A549 treated with ZK216348 at 1 μM for 4 hours (cell line): ENCODE measurements at places on chromosomes 11 and 22. TPM values are rescaled to one million over a fixed set of nuclear protein-coding genes. Genes with fewer than 3 reads are reported as not detected.

Gene RASSF10
- 1.6 to 4.3 TPM (median 3.4 TPM) in 5 replicates for total RNA-seq

Gene SPINDOC
- total RNA-seq: 32.2 to 59.0 TPM (median 48.7 TPM) in 5 replicates

Gene FAM83F
- total RNA-seq: not detected in 5 replicates

Gene GLB1L3
- total RNA-seq: not detected in 5 replicates

Gene DUSP8
- 0.88 to 1.6 TPM (median 1.0 TPM) in 5 replicates for total RNA-seq

Gene ASPHD2
- 0.75 to 1.5 TPM (median 1.2 TPM) in 5 replicates for total RNA-seq

Gene NUDT22
- total RNA-seq: 20.7 to 41.6 TPM (median 34.8 TPM) in 5 replicates

Gene OR52I2
- not detected in 5 replicates for total RNA-seq

Gene DKK3
- 15.4 to 22.3 TPM (median 18.2 TPM) in 5 replicates for total RNA-seq

Gene SAA1
- 0.58 to 1.2 TPM (median 0.89 TPM) in 5 replicates for total RNA-seq

Gene RIMBP3B
- total RNA-seq: 0.19 to 0.67 TPM (median 0.42 TPM) in 5 replicates

Gene OR2AG2
- not detected in 5 replicates for total RNA-seq

Gene CRY2
- total RNA-seq: 3.1 to 3.8 TPM (median 3.6 TPM) in 5 replicates

Gene POU2AF3
- total RNA-seq: 0.57 to 1.2 TPM (median 1.2 TPM) in 5 replicates

Gene MRGPRE
- total RNA-seq: 0.09 to 0.17 TPM (median 0.14 TPM) in 3 of 5 replicates, not detected in the others

Gene IL10RA
- 0.06 to 0.09 TPM in 2 of 5 replicates, not detected in the others for total RNA-seq

Gene TBX10
- not detected in 5 replicates for total RNA-seq

Gene BAIAP2L2
- total RNA-seq: 4.8 to 7.5 TPM (median 5.9 TPM) in 5 replicates

Gene ZNF280B
- total RNA-seq: 0.74 to 1.9 TPM (median 1.5 TPM) in 5 replicates

Gene DENND6B
- 1.6 to 4.3 TPM (median 3.6 TPM) in 5 replicates for total RNA-seq

Gene OR8G5
- not detected in 5 replicates for total RNA-seq

Gene PLXNB2
- 62.3 to 128 TPM (median 115 TPM) in 5 replicates for total RNA-seq

Gene PLAAT5
- total RNA-seq: not detected in 5 replicates

Gene UBQLNL
- total RNA-seq: 0.09 TPM in 1 of 5 replicates, not detected in the others

Gene CRYBA4
- total RNA-seq: not detected in 5 replicates

Gene CYB5R2
- 3.1 to 6.6 TPM (median 3.8 TPM) in 5 replicates for total RNA-seq

Gene CDHR5
- total RNA-seq: 0.04 TPM in 1 of 5 replicates, not detected in the others

Gene MYBPC3
- 0.06 to 0.09 TPM (median 0.07 TPM) in 5 replicates for total RNA-seq

Gene TOLLIP
- 26.9 to 61.1 TPM (median 52.5 TPM) in 5 replicates for total RNA-seq

Gene OR2D2
- total RNA-seq: not detected in 5 replicates
